ENCODE measurements at places on chromosomes 3 and 15.

- DNase-seq, result no peak
Measured at GRCh38 chr3:66076861-66077470, 38.2 kb upstream of the MAGI1 start.

DNA sequence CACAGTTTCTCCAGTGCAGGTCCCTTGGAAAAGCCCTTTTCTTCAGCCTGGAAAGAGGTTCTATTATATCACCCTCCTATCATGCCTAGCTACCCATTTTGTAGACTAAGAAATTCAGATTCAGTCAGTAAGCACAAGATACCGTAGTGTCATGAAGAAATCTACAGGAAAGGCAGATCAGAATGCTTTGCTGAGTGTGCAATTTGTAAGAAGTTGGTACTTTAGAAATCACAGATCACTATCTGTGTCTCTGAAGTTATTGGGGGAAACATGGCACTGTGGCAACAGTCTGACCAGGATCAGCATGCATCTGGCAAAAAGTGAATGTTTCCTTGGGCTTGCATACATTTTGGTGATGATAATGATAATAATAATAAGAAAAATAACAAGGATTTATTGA lies 531.8 kb downstream of the EPHB1 start:
- DNase-seq, result no peak

DNA sequence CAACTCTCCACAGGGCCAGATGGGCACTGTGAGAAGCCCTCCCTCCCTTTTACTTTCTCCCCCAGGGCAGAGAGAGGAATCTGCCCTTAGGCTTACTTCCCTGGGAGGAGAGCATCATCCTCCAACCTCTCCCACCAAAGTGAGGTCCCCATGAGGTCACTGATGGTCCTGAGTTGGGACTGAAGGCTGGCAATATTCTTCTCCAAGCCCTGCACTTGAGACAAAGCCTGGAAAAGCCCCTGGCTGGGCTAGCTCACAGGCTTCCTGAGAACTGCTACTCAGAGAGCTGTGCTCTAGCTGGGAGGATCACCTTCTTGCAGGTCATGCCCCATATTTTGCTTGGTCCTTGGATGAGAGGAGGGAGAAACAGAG lies 110.0 kb upstream of the MEF2A start:
- no peak for DNase-seq

GRCh38 chr3:195838714-195839113 lies 27.0 kb upstream of the MUC4 start:
- DNase-seq, result no peak

GRCh38 chr3:69451594-69451993 lies 65.7 kb upstream of the FRMD4B start:
- no peak for DNase-seq

GRCh38 chr15:54506977-54507524 lies 528.8 kb downstream of the UNC13C start:
- DNase-seq, result no peak

DNA sequence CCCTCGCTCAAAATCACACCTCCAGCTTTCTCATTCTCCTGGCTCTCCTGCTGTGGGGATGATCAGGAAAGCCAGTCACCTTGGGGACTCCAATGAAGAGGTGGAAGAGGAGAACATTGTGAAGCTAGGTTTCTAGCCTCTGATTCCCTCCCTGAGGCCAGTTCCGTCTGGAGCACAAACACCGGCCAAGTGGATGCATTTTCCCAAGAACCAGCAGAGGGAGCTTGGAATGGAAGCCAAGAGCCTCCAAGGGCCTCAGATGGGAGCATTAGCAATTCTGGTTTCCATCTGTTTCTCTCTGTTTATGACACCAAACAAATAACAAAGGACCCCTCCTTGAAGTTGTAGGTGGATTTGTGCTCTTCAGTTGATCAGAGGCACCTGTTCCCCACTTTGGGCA lies 40.6 kb upstream of the NMNAT3 start:
- no peak for DNase-seq

GRCh38 chr15:86197770-86198169 lies 118.1 kb downstream of the AGBL1 start:
- DNase-seq, result no peak

GRCh38 chr3:65401359-65402305 lies 637.1 kb downstream of the MAGI1 start:
- DNase-seq, result no peak

DNA sequence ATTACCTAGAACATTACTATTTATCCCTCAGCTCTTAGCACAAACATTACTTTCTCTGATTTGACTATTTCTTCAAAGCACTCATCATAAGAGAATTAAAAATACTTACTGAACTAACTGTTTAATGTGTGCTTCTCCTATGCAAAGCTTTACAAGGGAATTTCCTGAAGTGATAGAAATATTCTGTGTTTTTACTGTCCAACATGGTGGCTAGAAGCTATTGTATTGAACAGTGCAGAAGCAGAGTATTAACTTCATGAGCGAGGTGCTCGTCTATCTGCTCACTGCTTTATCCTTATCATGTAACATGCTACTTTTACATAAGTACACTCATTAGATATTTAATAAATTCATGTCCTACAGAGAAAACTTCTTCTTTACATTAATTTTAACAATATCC lies 239.1 kb downstream of the ISL2 start:
- DNase-seq, result no peak

GRCh38 chr3:138941259-138941885 lies 5.6 kb downstream of the FOXL2 start:
- no peak for DNase-seq

DNA sequence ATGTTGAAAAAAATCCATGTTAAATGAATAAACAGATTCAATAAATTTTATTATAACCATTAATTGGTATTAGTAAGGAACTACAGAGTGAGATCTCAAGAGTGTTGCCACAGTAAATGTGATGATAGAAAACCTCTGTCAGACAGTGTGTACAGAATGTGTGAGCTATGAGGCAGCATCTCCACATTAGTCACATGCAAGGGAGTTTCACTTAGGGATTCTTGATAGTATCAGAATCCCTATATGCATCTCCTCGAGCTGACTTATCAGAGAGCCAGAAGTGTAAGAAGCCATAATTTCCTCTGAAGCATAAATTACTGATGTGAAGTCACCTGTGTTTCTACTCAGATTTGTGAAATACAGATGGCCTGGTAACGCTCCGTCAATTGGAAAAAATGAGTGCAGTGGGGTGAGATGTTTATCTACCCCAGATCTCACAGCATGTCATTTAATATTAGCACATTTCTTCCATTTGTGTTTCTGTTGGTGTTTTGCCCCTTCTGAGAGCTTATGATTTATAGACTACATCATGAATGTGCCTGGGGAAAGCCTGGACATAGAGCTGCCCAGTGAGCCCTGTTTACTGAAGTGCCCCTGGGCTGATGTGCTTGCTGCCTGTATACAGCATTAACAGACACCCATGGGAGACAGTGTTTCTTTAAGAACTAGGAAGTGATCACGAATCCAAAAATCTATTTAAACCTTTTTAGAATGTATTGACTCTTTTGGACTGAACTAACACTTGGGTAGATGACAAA lies 262.4 kb downstream of the CPNE4 start:
- no peak for DNase-seq

- DNase-seq, result no peak
Measured at GRCh38 chr15:87662575-87662974, 594.0 kb downstream of the NTRK3 start.

DNA sequence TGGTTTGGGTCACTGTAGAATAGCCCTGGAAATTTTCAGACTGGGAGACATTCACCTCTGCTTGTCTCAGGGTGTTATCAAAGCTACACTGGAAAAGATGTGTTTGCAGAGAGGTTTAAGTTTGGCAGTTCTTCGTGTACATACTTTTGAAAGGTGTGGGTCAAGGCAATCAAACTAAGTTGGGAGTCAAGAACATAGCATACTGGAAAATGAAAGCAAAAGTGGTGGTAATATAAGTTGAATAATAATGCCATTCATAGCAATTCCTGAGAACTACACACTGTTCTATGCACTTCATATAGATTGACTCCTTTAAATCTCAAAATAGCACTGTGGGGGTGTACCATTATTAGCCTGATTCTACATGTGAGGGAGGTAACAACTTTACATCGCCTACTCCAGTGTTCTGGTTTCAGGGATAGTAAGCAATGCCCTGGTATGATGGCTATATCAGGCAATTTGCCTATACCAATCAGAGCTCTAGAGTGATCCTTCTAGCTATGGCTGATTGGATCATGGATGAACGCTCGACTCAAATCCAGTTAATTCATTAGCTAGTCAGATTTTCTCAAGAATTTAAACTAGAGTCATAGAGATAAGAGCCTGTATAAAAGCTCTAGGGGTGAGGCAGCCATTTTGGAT lies 44.6 kb upstream of the RASGRP1 start:
- no peak for DNase-seq

GRCh38 chr3:148227534-148227933 lies 470.2 kb upstream of the AGTR1 start:
- DNase-seq, result no peak

DNA sequence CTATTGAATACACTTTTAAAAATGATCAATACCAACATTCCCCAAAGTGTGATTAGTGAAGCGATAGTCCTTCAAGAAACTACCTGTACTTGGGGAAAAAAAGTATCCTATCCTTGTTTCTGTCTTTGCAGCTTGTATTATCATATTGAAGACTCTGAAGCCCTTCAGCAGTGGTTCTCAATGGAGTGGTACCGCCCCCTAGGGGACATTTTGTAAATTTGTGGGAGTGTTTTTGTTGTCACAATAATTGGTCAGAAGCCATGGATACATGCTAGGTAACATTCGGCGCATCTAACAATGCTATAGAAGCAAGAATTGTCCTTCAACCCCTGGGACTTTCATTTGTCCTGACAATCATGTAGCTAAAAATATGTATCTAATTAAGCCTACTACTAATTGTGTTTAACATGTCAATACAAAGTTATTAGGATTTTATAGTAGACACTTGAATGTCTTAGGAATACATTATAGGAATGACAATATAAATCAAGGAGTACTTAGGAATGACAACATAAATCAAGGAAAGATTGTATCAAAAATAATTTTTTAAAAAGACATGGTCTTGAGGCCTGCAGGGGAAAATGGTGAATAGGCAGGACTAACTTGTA lies 53.7 kb downstream of the NMD3 start:
- DNase-seq, result no peak

GRCh38 chr3:73148206-73148605 lies 86.7 kb downstream of the EBLN2 start:
- DNase-seq, result no peak

DNA sequence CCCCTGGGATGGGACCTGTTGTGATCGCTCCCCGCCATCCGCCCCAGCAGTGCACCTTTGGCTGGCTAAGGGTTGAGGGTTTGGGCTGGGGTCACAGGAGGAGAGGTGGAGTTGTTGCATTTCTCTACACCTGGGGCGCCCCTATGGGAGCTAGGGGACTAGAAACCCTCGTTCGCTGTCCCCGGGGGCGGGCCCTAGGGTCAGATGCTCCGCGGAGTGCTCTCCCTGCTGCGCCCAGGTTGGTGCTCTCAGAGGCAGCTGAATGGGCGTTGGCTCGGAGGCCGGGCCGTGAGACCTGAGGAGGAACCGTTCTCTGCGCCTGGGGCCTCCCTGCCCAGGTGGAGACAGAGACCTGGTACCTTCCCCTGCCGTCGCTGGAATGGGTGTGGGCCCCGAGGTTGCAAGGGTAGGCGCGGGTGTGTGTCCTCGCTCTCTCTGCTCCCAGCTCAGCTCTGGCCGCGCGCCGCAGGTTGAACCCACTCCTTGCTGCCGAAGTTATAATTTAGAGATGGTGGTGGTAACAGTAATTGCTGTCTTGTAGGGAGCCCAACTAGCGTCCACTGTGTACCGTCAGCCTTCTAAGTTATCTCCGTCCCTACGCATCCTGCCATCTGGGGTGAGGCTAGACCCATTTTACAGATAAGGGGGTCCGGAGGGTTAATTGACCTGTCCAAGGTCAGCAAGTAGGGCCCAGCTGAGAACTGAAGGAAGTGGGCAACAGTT lies 965 bp downstream of the FLNB start:
- DNase-seq, result no peak

DNA sequence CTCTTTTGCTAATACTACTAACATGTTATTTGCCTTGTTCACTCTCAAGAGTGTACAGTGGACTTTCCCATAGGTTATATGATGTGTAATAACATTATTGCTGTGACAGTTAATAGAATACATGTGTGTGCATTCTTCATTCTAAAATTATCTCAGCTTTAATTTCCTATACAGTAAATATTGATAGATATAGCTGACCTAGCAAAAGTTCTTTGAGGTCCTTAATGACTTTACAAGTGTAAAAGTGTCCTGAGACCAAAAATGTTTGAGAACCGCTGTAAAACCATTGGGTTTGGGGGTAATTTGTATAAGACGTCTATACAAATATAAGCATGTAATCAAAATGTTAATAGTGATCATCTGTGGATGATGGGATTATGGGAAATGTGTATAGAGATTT lies 469.5 kb upstream of the PROK2 start:
- no peak for DNase-seq

Data from stimulated activated CD8-positive, alpha-beta memory T cell treated with anti-CD3 and anti-CD28 coated beads, Interleukin-4, amount 100 ng/mL, for 4 hours (primary cell).